ENCODE measurements at places on chromosomes 2 and 18.

DNA sequence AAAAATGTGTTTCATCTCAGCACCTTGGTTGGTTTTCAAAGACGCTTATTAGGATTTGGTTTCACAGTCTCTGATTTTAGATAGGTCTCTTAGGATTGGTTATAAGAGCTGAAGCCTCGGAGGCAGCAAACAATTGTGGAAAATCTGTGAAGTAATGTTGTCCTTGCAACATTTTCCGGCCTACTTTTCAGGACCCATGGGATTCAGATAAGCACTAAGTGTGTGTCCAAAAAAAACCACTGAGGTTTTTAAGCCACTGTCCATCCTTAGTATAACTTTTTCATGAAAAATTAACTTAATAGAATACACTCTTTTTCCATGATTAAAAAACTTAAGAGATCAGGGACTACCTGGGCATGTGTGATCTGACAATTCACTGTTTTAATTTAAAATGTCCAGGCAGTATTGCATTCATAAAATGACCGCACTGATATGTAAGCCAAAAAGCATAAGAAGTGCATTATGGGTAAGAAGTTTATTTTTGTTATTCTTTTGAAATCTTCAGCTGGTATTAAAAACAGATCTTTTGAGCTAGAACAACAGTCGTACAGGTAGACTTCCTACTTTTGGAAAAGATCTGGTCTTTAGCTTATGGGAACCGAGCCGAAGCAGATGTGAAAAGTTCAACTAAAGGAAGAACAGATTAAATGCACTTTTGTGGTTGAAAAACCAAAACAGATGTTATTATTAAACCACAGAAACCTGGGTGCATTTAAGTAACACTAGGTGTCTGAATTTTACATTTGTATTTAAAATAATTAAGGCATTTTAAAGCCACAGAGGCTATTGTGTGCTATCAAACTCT lies 479.4 kb upstream of the ZEB2 start:
- no peak for DNase-seq

- DNase-seq, result no peak
Observed at GRCh38 chr2:136286423-136286822, 168.5 kb upstream of the CXCR4 start.

DNA sequence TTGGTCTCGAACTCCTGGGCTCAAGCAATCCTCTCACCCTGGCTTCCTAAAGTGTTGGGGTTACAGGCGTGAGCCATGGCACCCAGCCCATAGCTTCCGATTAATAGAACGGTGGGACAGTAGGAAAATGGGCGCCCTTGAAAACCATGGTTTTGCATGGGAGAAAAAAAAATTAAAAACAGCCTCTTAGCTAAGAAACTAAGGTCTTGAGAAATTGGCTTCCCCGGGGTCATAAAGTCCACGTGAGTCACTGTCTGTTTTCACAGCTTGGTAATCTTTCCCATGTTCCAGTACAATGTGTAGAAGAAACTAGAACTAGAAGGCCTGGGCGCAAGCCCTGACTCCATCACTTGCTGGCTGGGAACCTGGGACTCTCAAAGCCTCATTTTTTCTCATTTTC lies 20.7 kb downstream of the B3GNT2 start:
- DNase-seq, result no peak

DNA sequence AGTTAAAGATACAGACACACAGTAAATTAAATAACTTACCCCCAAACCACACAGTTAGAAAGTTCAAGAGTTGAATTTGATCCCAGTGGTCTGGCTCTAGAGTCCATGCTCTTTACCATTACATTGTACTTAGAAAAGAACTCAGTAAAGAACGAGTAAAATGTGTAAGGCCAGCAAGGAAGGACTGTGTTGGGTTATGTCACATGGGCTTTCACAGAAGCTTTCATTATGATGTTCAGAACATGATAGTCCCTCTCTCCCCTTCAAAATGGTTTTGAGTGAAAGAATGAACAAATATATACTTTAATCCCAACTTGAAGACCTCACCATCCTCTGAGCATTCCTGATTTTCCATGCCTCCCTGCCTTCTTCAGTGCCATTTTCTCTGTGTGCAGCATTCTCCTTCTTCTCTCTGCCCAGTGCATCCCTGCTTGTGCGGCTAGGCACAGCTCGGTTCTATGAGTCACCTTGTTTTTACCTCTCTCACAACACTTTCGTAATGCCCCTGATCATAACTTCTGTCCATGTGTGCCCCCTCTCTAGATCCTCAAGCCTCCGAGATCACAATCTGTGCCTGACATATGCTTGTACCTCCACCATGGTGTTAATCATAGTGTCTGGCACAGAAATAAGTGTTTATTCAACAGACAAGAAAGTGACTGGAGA lies 22.0 kb downstream of the RASGRP3 start:
- no peak for DNase-seq

GRCh38 chr18:2304378-2305175 lies 266.7 kb downstream of the METTL4 start:
- no peak for DNase-seq

- DNase-seq, result no peak
Observed at GRCh38 chr2:122643725-122644329, 888.4 kb downstream of the TSN start.

DNA sequence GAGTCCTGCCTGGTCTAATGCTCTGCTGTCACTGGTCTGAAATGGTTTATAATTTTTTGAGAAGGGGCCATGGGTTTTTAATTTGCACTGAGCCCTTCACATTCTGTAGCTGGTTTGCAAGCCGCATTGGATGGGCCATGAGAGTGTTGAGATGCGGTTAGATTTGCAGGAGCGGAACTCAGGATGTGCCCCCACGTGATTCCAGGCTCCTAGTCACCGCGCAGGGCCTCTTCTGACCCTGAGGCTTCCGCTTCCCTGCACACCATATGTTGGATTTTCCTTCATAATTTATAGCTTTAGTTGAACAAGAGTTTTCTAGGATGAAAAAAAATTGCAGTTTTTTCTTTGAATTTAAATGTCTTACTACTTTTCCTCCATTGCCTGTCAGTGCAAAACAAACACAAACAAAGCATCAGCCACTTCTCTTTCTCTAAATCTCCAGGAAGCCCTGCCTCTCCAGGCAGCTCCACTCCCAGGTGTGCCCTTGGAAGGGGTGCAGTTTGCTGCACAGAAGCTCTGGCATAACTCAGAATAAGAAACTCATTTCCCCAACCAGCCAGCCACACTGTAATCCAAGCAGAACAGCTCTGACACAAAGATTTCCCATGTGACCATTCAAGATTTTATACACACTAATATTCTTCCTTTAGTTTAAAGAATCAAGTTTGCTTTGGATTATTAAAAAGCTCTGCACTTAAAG lies 18.4 kb upstream of the TPO start:
- no peak for DNase-seq

DNA sequence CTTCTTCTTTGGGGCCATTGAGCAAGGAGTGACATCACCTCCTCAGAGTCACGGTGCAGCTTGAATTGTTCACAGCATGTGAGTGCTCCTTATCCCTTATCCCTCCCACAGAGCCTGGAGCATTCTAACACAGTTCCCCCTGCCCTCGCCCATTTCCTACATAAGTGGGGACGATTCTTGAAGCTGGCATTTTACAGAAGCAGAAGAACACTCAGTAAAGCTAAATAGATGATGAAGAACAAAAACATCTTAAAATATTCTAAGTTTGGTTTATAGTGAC lies 135.8 kb upstream of the APCDD1 start:
- DNase-seq, result no peak

DNA sequence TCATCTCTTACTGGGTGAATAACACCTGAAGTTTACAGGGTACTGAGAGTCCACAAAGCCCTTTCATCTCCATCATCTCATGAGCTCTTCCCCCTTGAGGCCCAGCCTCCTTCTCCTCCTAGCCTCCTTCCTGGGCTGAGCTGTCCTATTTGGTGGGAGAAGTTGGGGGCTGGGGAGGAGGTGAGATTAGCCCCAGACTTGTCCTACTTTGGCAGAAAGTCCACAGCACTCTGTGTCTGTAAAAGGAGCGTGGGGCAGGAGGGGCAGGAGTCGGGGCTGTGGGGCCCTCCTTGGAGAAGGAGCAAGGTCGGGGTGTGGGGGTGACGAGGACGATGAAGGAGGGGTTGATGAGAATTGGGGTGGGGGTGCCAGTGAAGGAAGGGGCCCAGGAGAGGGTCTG lies 10.0 kb upstream of the DES start:
- DNase-seq, result no peak

DNA sequence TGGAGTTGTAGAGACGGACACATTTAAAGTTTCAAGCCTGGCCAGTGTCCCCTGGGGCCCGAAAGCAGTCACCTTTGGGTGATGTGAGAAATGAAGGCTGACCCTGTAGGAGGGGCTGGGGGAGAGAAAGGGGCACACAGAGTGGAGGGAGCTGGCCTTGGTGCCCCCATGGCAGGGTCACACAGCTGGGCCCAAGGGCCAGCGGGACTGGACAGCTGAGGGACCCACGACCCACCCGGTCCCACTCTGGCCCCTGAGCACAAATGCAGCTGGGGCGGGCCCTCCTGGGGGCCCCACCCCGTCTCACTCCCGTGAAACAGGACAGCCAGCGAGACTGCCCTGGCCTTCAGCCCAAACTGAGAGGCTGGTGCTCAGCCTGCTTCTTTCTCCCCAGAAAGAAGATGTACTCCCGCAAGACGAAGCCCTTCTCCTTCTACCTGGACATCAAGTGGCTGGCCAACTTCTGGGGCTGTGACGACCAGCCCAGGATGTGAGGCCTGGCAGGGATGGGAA lies 6.1 kb downstream of the AGXT start:
- DNase-seq, result no peak

DNA sequence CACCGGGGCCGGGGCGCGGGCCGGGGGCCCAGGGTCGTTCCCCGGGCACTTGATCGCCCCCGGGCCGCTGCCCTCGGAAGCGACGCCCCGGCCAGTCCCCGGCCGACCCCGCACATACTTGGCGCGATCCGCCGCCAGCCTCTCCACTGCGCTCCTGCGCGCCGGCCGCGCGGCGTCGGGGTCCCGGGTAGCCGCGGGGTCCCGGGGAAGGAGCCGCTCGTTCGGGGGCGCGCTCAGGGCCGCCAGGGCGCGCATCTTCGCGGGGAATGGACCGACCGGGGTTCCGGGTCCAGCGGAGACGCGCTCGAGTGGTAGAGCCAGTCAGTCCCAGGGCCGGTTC lies 204 bp downstream of the FAM110C start:
- DNase-seq, result no peak

GRCh38 chr2:162677476-162677875 lies 161.1 kb downstream of the KCNH7 start:
- DNase-seq, result no peak

DNA sequence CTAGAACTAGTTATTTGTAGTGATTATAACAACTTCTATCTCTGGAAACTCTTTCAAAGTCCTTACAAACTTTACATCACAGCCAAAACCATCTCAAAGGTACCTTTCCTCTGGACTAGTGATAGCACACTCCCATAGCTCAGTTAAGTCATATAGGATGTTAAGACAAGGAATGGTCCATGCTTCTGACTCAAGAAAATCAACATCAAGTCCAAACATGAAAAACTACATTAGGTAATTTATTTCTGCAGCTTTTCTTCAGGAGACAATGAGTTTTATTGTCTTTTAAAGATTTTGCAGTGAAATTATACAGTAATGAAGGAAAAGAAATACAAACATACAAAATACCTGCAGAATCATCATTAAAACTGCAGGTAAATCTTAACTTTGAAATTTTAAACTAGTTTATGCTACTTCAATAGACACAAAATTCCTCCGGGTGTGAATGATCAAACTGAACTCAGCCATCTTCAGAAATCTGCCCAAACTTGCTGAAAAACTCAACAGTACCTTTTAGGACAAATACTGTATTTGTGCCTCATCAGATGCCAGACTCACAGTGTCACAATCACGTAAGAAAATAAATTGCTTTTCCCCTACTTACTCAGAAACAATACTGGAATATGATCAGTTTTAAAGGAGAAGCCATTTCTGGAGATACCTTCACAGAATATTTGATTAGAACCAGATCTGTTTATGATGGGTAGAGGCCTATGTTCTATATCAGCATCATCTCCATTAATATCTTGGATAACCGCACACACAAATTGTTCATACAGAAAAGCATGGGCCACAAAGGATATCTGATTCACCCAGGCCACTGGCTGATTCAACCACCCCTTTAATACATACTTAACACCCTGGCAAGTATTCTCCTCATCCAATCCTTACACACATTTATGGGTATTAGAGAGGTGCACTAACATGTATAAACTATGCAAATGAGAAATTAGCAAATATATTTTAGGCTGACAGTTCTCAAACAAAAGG lies 2.6 kb downstream of the TMEM131 start:
- no peak for DNase-seq

GRCh38 chr2:10521356-10522169 lies 73.4 kb upstream of the ODC1 start:
- DNase-seq, result no peak
